Effector CD4-positive, alpha-beta T cell (primary cell): ENCODE measurements at places on chromosomes 5 and 9.

- DNase-seq: no peak
Observed at GRCh38 chr9:7665874-7666273, 133.7 kb downstream of the DMAC1 start.

DNA sequence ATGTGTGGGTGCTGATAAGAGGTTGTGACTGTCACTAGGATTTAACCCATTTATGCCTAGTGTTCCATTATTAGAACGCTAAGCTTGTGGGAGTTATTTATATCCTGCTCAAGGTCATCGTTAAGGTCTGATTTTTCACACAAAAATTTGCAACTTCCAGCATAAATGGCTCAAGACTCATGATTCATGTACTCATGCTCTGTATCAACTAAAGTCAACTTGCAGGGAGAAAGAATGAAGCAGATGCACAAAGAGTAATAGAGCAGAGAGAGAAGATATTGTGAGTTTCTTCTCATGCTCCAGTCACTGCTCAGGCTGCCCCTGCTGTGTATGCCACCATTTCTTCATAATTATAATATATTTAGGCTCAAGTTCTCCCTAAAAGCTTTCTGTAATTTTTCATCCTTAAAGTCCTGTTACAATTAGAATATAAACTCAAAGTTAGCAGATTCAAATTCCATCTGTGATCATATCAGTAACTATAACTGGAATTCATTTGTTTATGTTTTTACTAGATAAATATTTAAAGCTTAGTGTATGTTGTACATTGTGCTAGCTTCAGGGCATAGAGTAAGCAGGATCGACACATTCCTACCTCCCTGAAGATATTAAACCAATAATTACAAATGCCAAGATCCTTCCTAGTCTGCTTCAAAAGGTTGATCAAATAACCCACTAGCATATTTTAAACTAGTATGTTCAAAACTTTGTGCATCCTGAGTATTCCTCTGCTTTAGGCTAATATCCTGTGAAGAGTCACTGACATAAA lies 136.7 kb downstream of the NUDT12 start:
- DNase-seq: no peak

DNA sequence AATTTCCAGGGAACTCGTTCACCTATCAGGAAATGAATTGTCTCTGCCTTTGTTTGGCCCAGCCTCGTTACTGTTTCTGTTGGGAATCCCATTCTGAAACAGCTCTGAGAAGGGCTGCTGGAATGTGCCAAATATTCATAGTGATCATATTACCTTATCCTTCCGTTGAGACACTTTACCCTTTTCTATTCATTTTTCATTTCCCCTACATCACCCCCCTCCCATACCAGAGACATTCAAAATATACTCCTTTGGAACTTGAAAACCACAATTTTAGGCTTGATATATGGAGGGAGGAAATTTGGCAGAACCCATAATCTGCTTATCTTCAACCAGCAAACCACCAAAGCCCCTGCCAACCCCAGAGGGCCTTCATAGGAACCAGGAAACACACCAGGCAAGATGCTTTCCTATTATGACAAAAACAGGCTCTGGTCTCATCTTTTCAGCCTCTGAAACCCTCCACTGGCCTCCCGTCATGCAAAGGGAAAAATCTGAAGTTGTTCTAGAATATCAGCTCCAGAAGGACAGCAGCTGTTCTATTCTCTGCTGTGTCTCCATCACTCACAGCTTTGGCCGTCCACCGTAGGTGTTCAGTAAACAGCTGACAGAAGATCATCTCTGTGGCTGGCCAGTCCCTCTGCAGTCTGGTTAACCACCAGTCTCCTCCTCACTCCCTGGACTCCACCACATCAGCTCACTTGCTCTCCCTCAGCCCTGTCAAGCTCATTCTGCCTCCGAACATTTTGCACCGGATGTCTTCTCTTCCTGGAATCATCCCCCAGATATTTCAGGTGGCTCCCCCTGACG lies 217.2 kb upstream of the WWC1 start:
- DNase-seq: no peak

DNA sequence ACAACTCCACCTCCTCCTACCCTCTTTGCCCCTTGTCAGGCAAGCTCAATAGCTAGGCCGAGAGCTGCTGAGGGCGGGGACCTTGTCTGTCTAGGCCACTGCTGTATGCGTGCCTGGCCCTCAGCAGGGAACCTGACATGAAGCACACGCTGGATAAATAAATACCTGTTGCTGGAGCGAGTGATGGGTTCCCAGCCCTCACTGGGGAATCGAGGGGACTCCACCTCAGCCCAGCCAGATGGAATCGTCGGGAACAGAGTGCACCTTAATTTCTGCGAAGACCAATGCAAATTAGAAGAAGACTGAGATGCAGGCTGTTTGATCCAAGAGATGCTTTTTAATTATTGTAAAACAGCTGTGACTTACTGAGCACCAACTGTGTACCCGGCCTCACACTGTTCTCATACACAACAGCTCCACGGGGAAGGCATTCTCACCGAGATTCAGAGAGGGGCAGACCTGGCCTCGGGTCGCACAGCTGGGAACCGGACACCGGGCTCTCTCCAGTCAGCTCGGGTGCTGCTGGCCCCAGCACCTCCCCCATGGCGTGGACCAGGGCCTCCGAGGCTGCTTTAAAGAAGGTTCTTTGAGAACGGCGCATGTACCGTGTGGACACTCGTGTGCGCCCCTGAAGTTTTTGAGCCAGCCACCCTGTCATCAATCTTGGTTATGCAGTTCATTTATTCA lies 109.7 kb upstream of the IER5L start:
- no peak for DNase-seq

DNA sequence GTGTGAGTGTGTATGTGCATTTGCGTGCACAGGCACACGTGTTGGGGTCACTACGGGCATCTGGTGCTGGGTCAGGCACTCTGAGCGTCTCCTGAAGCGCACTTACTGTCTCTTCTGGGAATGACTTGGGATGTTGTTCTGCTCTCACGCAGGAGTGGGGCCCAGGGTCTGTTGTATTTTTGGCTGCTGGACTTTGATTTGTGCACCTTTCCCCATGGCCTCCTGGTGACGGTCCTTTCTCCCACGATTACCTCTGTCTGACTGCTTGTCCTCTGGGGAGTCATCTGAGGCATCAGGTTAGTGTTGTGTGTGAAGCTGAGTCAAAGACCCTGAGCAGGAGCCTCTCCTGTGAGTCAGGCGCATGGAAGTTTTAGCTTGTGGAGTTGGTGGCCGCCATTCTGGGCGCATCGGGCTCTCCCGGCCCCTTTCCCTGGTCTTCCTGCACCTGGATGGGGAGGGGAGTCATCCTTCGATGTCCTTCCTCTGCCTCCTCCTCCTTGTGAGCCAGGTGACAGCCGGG lies 62.1 kb downstream of the RXRA start:
- DNase-seq: no peak

- DNase-seq: no peak
Observed at GRCh38 chr9:134725605-134725940, 84.0 kb downstream of the COL5A1 start.

DNA sequence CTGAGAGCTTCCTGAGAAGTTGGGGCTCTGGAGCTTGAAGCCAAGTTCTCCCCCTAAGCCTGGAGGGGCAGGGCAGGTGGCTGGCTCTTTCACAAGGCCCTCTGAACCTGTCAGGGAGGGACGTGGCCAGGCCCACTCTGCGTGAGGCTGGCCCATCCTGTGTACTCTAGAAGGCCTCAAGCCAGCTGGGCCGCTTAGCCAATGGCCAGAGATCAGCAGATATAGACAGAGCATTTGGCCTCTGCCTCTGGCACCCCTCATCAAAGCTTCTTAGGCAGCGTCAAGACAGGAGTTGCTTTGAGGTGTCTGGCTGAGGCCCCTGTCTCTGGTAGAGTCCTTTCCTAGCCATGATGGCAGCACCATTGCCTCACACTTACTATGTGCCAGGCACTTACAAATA lies 105.6 kb downstream of the FGF18 start:
- DNase-seq: no peak

DNA sequence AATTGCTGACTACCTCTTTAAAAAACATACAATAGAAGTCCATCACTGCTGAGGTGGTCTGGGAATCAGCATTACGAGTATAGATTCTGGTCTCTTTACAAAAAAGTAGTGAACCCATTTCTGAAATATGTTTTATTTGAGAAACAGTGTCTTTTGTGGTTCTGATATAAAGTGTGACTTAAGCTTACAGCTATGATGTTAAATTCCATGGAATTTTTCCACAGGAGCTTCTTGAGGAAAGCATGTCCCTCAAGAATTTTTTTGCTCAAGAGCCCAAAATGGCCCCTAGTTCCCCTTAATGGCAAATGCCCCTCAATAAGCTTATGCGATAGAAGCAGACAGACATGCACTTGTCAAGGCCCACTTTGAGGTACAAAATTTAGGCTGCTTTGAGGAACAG lies 265.7 kb downstream of the FAM170A start:
- DNase-seq: no peak

GRCh38 chr9:108012405-108012804 lies 522.8 kb upstream of the KLF4 start:
- DNase-seq: no peak

DNA sequence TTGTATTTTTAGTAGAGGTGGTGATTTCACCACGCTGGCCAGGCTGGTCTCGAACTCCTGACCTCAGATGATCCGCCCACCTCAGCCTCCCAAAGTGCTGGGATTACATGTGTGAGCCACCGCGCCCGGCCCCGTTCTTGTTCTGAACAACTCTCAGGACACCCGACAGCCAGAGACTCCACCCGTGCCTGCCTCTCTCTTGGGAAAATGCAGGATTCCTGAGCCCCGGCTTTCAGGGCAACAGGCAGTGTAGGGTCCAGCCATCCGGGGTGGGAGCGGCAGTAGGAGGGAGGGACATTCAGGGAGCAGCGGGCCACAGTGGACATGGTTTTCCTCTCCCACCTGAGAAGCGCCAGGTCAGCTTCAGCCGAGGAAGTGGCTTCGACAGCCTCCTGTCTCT lies 34.4 kb downstream of the NCS1 start:
- no peak for DNase-seq

DNA sequence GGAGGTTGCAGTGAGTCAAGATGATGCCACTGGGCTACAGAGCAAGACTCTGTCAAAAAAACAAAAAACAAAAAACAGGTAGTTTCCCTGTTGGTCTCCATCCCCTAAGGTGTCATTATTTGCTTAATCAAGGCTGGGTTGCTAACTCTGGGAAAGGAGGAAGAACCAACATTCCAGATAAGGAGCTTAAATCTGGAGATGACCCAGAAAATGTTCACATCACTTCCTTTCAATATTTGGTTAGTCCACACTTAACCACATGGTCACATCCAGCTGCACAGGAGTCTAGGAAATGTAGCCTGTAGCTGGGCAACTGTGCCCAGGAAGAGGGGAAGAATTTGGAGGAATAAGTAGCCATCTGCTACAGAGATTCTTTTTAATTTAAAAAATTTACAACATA lies 25.9 kb upstream of the MEGF9 start:
- DNase-seq: no peak

- DNase-seq: no peak
Observed at GRCh38 chr9:1977026-1977425, 38.1 kb upstream of the SMARCA2 start.
